Activated T-helper 1 cell treated with anti-CD3 and anti-CD28 coated beads, Interleukin-12 subunit alpha, Interleukin-12 subunit beta, Interleukin-2, Interleukin-4 antibody, amounts not matched to agents 30 ng/mL and 10 ng/mL and 1 ng/mL, durations not matched to agents 14 hours and 24 hours and 36 hours (primary cell): ENCODE measurements at places on chromosomes 4 and X. TPM values are rescaled to one million over a fixed set of nuclear protein-coding genes. Genes with fewer than 3 reads are reported as not detected.

DNA sequence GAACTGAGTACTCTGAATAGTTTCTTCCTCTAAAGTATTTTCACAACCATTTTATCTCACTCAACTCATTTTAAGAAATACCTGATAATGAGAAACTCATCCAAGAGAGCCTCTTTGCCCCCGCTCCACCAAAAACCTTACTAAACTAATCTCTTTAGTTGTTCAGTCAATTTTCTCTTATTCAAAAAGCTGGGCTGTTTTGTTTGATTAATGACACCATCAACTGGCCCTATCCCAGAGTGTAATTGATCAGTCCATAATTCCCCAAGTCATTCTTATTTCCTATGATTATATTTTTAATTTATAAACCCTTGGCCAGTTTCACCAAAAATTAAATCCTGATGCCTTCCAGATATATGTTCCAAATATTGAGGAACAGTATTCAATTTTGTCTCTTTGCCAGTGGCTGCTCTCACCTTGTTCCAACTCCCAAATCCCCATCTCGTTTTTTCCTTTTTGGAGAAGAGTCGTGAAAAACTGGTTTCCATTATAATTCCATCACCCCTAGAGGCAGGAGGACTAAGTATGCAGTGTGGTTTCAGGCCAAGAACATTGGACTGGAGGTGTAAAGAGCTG, 10.4 kb downstream of the LIMCH1 start:
- no peak for DNase-seq

DNA sequence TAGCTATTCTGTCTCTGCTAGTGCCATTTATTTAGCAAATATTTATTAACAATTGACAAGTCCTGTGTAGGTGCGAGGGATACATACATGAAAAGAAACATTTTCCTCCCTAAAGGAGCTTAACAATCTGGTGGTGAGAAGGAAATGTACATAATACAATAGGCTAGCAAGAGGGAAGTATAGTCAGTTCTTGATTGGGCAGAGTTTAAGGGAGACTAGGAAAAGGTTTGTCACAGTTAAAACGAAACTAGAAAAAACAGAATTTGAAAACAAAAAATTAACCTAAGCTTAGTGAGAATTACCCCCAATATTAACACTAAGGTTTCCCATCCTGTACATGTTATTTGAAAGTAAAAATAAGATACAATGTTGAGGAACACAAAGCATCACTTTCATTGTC, 8.6 kb upstream of the MAML3 start:
- DNase-seq = no peak

Gene TMEM31
- not detected in 2 replicates for total RNA-seq

- no peak for DNase-seq
Measured at GRCh38 chrX:145727476-145727875, 90.2 kb upstream of the SLITRK2 start.

Gene RNF128
- total RNA-seq = not detected in 2 replicates

GRCh38 chrX:154799556-154800348, 5.5 kb downstream of the MPP1 start:
- DNase-seq = no peak

- no peak for DNase-seq
Measured at GRCh38 chr4:26434030-26434639, 56.1 kb downstream of the CCKAR start.
